ENCODE measurements at places on chromosomes 6 and 20.

DNA sequence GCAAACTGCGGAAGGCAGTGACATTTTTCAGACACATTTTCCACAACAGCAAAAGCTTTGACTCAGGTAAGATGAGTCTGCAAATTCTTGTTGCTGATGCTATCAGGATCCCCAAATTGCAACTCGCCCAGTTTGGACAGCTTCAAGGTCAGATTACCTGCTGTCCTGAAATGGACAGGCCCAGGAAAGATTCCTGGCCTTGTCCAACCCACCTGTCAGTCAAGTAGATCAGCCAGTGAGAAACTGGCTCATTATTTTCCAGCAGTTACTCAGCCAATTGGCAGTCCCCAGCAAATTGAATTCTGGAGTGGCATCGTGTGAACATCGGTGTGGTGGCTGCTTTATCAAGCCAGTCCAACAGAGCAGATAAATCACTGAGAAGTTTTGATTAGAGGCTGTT lies 84.5 kb upstream of the SNAP25 start:
- no peak for DNase-seq

GRCh38 chr6:40541556-40542174 lies 45.5 kb downstream of the LRFN2 start:
- DNase-seq, result no peak

GRCh38 chr20:45061244-45061643 lies 39.7 kb downstream of the KCNS1 start:
- DNase-seq, result no peak

GRCh38 chr6:56370127-56370540 lies 122.8 kb upstream of the COL21A1 start:
- no peak for DNase-seq

DNA sequence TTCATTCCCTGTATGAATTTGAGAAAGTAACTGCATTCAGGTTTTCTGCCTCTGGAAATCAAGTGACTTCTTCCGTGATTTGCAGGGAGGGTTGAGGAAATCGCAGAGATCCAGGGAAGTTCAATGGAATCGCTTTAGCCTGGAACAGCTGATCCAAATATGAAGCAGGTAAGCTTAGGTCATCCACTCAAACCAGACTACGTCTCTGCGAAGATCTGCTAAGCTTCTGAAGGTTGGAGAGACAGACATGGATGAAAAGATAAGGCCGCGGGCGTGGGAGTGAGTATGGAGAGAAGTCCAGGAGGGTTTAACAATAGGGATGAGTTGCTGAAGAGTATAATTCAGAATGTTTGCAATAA lies 34.2 kb upstream of the BTN3A2 start:
- DNase-seq, result no peak

- DNase-seq, result no peak
Observed at GRCh38 chr6:134503585-134504281, 185.8 kb upstream of the SGK1 start.

DNA sequence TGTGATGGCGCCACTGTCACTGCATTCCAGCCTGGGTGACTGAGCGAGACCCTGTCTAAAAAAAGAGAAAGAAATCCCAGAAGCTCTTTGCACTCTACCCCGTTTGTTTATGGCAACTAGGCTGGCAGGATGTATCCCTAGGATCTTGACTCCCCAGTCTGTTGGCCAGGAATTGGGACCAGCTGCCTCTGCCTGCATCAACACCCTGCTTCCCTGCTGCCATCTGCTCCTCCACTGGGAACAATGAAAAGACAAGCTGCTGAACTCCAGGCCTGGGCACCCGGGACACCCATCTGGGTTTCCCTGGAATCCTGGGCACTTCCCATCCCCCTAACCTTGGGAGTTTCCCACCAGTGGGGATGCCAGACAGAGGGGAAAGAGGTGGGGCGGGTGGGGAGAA lies 64.9 kb downstream of the CPNE5 start:
- no peak for DNase-seq

GRCh38 chr6:110646951-110647910 lies 168.0 kb downstream of the CDK19 start:
- DNase-seq, result no peak

DNA sequence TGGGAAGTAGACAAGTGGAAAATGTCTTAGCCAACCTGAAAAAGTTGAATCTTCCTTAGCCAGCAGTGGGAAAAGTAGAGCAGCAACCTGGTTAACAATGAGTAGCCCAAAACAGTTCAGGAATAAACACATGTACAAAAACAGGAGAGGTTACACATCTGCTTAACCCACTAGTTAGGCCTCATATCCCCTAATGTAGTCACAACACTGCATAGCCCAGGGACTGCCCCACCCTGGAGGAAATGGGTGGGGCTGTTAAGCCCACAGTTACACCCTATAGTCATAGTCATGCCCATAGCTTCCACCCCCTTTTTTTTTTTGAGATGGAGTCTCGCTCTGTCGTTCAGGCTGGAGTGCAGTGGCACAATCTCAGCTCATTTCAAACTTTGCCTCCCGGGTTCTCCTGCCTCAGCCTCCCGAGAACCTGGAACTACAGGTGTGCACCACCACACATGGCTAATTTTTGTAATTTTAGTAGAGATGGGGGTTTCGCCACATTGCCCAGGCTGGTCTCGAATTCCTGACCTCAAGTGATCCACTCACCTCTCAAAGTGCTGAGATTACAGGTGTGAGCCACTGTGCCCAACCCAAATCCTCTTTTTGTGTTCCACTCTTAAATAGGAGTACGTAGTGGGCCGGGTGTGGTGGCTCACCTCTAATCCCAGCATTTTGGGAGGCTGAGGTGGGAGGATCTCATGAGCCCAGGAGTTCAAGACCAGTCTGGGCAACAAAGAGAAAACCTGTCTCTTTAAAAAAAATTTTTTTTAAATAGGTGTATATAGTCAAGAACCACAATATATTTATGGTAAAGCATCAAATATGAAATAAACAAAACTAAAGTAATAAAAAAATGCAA lies 24.5 kb downstream of the ILRUN start:
- no peak for DNase-seq

GRCh38 chr6:128903715-128904114 lies 20.8 kb downstream of the LAMA2 start:
- no peak for DNase-seq

- DNase-seq, result no peak
Observed at GRCh38 chr6:30726506-30727413, 6.6 kb downstream of the TUBB start.

- no peak for DNase-seq
Observed at GRCh38 chr6:117711369-117711768, 36.1 kb downstream of the NUS1 start.

DNA sequence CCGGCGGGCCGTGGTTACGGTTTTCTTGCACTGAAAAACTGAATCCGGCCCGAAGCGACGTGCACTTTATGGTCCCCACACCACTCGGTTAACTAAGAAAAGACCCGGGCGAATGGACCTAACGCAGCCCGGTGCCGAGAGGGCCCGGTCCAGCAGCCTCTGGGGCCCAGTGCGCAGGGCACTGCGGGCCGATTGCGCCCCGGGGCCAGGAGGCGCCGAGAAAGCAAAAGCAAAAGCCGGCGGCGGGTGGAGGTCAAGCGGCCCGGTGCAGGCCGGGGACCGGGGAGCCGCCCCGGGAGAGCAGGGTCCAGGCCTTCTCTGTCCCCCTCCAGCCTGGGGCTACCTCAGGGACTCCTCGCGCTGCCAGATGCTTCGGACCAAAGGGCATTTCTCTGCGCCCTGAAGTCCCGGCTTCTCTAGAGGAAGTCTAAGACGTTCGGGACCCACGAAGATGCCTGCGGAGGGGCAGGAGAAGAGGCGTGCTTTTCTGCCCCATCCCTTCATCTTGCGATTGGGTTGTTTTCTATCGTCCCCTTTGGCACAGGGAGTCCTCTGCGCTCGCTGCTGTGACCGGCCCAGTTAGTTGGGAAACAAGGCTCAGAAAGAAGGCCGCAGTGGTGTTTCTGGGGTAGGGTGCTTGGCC lies 4.4 kb downstream of the FOXF2 start:
- no peak for DNase-seq

DNA sequence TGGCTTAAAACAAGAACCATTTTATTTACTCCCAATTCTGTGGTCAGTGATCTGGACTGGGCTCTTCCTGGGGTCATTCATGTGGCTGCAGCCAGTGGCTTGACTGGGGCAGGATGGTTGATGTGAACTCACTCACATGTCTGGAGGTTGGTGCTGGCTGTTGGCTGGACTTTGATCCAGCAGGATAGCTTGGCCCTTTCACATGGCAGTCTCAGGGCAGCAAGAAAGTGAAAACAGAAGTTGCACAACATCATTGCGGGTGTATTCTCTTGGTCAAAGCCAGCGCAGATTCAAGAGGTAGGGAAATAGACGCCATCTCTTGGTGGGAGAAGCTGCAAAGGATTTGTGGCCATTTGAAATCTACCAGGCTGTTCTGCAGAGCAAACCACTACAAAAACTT lies 77.2 kb downstream of the MDGA1 start:
- DNase-seq, result no peak

GRCh38 chr6:4004249-4004648 lies 74.7 kb downstream of the FAM217A start:
- no peak for DNase-seq

DNA sequence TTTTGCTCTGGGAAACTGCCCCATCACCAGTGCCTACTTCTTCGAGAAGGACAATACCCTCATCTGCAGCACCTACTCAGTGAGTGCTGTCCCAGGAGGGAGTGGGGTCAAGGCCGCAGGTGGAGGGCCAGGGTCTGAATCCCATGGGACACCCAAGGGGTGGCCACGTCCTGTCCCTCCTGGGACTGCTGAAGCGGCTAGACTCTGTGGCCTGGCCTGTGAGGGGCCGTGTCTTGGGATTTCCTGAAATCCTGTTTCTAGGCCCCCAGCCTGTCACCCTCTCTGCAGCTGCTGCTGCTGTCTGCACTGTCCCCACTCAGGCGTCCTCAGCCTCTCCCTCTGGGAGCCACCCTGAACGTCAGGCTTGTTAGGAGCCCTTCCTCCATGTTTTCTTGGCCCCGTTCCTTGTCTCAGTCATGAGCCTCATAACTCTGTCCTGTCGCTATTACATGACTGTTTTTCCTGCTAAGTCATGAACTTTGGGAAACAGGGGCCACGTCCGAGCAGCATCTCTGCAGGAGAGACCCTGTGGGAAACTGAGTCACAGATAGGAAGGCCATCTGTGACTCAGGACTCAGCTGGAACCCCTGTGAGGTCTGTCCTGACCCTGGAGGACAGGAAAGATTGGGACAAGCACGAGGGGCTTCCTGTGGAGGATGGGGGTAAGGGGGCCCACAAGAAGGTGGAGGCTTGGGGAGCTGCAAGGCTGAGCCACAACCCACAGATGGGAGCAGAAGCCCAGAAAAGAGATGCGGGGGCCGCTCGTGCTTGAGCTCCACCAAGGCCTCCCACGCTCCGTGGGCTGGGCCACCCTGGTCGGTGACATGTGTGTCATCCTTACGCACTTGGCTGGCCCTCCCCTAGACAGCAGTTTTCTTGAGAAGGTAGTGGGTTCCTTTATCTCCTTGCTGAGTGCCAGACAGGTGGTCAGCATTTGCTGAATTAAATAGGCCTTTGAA lies 49.9 kb downstream of the EFCAB8 start:
- no peak for DNase-seq

DNA sequence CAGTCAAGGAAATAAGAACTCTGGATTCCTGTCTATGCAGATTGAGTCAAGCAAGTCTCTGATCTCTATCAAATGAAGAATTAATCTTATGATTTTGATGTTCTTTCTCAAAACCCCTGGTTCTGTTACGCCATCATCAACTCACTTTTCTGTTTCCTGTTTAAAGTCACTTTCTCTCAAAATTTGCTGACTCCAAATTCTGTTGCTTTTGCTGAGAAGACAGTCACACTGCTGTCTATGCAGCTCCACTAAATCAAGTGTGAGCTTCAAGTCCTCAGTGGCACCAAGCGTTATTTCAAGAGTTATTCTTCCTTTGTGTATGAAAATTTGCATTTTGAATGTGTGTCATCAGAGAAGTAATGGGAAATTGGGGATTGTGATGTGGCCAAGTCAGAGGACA lies 663.3 kb downstream of the KIF16B start:
- no peak for DNase-seq

DNA sequence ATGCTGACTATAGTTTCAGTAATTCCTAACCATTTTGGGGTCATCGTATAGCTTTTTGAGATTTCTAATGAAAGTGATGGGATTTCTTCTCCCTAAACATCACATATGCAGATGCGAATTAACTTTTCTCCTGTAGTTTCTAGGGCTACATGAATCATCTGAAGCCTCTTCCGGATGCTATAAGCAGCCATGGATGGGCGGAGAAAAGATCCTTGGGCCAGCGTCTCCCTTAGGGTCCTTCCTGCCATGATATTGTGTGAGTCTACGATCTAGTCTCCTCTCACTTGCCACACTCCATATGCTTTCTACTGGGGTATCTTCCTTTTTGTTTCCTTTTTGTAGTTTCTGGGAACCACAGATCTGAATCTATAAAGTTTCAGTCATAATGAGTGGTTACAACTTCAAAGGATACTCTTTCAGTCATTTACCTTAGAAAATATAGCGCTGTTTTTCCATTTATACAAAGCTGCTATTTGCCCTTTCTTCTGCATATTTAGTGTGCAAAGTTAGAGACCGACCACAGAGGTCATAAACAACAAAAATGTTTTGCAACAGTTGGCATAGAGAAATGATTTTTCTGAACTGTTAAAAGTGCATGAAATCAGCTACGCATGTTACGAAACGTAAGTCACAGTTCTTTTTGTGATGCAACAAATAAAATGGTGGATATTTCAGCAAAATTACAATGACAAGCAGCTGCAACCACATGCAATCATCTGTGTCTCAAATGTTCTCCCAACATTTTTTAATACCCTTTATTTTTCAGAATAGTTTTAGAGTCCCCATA lies 396.2 kb upstream of the SLC35B3 start:
- DNase-seq, result no peak

DNA sequence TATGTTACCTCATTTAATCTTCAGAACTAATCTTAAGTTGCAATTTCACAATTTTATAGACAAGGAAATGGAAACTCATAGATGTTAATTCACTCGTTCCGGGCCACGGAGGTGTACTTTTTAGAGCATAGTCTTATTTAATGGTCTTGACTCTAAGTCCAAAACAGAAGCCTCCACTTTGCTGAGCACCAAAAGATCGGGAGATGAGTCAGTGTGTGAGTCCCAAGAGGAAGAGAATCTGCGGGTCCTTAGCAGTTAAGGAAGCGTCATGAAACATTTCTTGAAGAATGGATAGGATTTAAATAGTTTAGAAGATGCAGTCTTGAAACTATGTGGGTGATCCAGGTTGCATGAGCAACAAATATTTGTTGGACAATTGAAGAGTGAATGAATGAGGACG lies 231.8 kb upstream of the QKI start:
- DNase-seq, result no peak

- no peak for DNase-seq
Observed at GRCh38 chr20:50716518-50716917, 14.9 kb upstream of the PARD6B start.

- DNase-seq, result no peak
Observed at GRCh38 chr6:43733471-43734293, 36.3 kb upstream of the VEGFA start.

DNA sequence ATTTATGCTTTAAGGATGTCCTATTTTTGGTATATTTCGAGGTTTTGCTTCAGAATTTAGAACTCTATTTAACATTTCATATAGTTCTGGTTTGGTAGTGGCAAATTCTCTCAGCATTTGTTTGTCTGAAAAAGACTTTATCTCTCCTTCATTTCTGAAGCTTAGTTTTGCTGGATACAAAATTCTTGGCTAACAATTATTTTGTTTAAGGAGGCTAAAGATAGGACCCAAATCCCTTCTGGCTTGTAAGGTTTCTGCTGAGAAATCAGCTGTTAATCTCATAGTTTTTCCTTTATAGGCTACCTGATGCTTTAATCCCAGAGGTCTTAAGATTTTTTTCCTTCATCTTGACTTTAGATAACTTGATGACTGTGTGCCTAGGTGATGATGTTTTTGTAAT lies 162.7 kb upstream of the B3GAT2 start:
- DNase-seq, result no peak

- DNase-seq, result peak; percentile 37
Observed at GRCh38 chr6:69019832-69020231, 384.8 kb downstream of the ADGRB3 start.

- no peak for DNase-seq
Observed at GRCh38 chr6:38284802-38285394, 354.8 kb downstream of the BTBD9 start.

All from fibroblast of skin of left quadriceps (primary cell).